Occipital lobe (tissue), 3 donors: ENCODE measurements at places on chromosomes 11 and 22.

DNA sequence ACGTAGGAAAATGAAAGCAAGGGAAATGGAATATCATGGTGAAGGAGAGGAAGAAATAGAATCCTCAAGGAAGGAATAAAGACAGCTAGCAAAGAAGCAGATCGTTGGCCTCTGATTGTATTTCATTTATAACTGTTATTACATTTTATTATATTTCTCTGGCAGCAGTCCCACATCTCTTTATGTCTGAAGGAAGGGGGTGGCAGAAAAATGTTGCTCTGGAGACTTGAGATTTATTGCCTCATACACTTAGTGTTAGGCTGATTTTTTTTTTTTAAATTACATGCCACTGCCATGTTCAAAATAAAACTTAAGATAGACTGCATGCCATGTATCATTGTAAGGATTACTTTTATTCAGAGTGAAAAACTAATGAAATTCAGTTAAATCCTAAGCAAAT, 971.7 kb upstream of the CHORDC1 start:
- DNase-seq = no peak

- DNase-seq = peak; percentile 34
Observed at GRCh38 chr11:19460718-19461405, 220.1 kb upstream of the E2F8 start.

GRCh38 chr11:118878163-118878563, 5.5 kb upstream of the CXCR5 start:
- DNase-seq = no peak

GRCh38 chr11:95346265-95346664, 115.3 kb upstream of the SESN3 start:
- DNase-seq = no peak

DNA sequence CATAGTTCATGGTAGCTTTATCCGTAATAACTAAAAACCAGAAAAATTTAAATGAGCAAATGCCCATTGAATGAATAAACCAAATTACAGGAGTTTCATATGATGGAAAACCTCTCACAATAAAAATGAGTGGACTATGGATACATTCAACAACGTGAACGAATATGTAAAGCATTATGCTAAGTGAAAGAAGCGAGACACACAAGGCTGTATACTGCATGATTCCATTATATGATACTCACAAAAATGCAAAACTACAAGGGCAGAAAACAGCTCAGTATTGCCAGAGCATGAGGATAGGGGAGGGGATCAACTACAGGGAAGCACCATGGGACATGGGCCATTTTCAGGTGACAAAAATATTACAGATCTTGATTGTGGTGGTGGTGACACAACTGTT, 22.2 kb downstream of the DDI1 start:
- DNase-seq = no peak

GRCh38 chr11:112786886-112787530, 174.2 kb upstream of the NCAM1 start:
- DNase-seq = no peak

DNA sequence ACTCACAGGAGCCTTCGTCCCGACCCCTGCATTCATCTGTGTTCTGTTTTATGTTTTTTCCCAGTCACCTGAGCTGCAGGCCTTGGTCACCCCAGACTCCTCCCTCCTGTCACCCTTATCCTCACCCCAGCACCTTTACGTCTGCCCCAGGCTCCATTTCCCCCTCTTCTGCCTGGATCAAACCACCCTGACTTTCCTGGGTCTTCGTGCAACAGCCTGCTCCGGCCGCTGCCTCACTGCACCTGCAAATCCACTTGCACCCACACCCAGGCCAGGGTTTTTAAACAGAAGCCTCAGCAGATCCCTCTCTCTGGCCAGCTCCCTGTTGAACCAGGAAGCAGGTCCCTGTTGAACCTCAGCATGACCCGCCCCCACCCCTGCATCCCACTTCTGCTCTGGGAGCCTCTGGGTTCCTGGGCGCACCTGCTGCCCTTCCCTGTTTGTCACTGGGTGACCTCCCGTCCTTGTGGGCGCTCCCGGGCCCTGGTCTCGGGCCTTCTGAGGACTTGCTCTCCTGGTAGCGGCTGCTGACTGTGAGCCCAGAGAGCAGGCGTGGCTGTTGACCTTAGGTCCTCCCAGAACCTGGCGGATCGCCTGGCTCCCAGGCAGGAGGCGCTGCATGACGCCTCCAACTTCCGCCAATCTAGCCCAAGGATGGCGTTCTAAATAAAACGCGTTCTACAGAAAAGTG, 12.8 kb downstream of the MAPK8IP2 start:
- no peak for DNase-seq

GRCh38 chr11:75557666-75558494, 4.2 kb upstream of the SERPINH1 start:
- DNase-seq = no peak

DNA sequence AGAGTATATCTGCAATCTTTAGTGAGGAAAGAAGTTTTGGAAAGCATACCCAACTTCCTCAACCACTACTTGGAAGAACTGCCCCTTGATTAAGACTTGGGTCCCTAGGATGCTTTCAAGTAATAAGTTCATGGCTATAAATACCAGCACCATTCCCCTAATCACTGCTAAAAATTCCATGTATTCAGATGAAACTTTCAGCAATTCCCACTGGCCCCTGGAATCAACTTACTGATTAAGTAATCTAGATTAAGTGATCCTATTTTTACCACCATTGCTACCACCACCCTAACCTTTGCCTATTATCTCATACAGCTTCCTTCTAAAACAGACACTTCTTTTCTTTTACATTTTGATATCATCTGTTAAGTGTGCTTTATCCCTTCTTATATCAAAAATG, 10.5 kb downstream of the PICALM start:
- no peak for DNase-seq

GRCh38 chr22:22815397-22816170, 72.0 kb upstream of the IGLL5 start:
- DNase-seq = no peak

DNA sequence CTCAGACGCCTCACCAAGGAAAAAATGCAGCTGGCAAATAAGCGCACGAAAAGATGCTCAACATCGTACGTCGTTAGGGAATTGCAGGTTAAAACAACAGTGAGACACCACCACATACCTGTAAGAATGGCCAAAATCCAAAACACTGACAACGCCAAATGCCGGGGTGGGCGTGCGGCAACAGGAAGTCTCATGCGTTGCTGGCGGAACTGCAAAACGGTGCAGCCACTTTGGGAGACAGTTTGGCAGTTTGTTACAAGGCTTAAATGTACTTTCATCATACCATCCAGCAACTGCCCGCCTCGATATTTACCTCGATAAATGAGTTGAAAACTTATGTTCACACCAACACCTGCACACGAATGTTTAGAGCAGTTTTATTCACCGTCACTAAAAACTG, 7.5 kb upstream of the CTSD start:
- DNase-seq = no peak

DNA sequence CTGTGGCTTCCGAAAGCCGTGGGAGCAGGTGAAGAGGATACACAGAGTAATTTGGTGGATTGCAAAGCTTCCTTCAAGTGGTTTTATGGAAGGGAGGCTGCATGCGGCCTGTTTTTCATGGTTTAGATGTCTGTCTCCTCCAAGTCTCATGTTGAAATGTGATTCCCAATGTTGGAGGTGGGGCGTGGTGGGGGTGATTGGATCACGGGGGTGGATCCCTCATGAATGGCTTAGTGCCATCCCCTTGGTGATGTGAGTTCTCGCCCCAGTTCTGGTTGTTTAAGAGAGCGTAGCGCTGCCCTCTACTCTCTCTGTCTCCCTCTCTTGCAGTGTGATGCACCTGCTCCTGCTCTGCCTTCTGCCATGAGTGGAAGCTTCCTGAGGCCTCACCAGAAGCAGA, 247.8 kb upstream of the B3GAT1 start:
- DNase-seq = no peak

GRCh38 chr11:113331441-113331840, 17.1 kb downstream of the TTC12 start:
- no peak for DNase-seq

- no peak for DNase-seq
Observed at GRCh38 chr11:129739339-129739738, 76.3 kb upstream of the TMEM45B start.

- DNase-seq = no peak
Observed at GRCh38 chr11:124759266-124760204, 2.6 kb downstream of the ESAM start.
